ENCODE measurements at places on chromosomes 11 and 22.

DNA sequence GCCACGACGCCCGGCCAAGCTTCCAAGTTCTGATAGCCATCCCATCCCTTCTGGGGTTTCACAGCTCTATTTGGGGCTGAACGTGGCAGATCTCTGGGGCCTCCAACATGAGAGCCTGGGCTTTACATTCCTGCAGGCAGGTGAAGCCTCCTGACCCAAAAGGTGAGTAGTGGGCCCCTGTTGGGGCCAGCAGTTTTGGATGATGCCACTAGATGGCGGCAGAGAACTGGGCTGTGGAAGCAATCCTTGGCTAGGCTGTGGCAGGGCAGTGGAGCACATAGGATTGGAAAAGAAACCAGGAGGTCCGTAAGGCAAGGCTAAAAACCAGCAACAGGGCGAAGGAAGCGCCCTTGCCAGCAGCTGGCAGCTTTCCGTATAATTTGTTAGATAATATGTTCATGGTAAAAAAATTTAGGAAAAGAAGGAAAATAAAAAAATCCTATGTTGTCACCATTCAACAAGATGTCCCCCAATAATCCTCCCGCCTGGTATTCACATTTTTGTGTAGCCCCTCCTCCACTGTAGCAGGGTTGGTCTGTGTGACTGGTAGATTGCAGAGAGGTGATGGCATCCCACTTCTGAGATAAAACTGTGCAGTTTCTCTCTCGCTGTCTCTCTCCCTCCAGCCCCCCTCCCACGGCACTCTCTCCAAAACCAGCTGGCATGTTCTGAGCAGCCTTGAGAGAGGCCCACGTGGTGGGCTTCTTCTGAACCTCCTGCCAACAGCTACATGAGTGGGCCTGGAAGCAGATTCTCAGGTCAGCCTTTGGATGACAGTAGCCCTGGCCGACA is 43.6 kb upstream of the OR4B1 start:
- peak; percentile 90 for DNase-seq

DNA sequence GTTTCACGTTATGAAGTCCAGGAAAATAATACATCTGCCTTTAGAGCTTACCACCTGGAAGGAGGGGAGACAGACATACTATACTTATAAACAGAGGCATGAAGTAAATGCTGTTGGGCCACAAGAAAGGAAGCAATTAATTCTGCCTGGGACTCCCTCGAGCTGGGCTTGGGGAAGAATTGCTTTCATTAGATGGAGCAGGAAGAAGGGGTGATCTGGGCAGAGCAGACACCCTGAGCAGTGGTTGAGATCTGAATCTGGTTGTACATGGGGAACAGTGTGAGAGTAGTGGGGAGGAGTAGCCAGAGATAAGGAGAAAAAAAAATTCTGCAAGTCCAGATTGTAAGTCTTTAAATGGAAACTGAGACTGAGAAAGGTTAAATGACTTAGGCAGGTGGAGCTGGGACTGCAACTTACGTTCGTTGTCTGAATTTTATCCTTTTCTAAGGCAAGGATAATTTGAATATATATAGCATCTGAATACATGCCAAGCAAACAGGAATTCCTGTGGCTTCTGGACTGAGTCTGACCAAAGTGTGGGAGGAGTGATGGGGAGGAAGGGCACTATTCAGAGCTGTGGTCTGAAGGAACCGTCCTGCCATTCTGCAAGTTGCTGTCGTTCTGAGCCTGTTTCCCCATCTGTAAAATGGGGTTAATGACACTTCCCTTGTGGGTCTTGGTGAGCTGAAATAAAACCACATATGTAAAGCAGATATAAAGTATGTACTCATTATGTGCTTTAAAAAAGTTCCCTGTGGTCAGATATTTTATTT is 7.9 kb downstream of the NCAM1 start:
- no peak for DNase-seq

- DNase-seq: no peak
Measured at GRCh38 chr22:32218470-32218869, 13.6 kb upstream of the RFPL2 start.

GRCh38 chr11:69499186-69499917 is 17.9 kb downstream of the LINC01488 start:
- DNase-seq: no peak

- DNase-seq: no peak
Measured at GRCh38 chr22:25487508-25487907, 77.0 kb upstream of the GRK3 start.

DNA sequence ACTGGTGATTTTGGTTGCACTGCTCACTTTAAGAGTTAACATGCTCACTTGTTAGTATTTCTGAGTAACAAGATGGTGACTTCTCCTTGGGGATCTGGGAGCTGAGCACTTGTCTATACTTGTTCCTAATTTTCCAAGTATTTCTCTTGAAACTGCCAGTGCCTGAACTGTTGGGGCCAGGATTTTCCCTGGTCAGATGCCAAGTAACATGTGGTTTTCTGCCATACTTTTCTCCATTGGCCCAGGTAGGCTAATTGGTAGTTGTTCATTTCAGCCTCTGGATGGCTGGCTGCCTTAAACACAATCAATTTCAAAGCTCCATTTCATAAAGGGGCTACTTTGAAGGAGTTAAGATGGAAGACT is 35.0 kb downstream of the RNF141 start:
- no peak for DNase-seq

DNA sequence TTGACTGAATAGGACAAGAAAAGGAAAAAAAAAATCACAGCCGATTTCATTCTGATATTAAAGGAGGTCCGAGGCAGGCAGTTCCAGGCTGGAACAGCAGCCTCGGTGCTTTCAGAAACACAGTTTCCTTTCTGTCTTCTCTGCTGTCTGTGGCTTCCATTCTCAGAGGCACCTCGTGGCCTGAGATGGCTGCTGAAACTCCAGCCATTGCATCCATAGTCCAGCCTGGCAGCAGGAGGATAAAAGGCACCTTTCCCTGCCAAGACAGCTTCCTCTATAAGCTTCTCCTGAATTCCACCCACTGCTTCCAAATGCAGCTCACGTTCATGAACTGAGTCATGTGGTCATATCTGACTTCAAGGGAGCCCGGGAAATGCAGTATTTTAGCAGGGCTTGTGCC is 390.5 kb downstream of the TBC1D22A start:
- no peak for DNase-seq
